ENCODE measurements at places on chromosomes 5 and 9.

- no peak for DNase-seq
These were observed 254.0 kb upstream of the GAS1 start for GRCh38 chr9:87201351-87201751.

- no peak for DNase-seq
These were observed 172.1 kb downstream of the GADD45G start for GRCh38 chr9:89776795-89777525.

DNA sequence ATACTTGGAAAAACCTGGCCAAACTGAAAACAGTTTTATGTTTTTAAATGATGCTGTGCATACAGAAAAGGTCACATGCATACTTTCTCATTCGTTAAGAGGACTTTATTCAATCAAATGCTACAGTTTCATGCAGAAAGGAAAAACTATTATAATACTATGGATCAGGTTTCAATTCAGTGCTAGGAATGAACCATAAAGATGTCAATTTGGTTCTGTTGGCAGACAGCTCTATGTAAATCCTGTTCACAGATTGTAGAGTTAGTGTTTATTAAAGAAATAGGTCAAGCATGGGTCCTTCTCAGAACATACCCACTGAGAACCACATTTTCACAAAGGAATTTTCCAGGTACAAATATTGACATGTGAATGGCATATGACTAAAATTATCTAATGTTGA is 57.1 kb downstream of the RETREG1 start:
- no peak for DNase-seq

GRCh38 chr5:39505363-39505762 is 80.6 kb upstream of the DAB2 start:
- DNase-seq, result no peak

DNA sequence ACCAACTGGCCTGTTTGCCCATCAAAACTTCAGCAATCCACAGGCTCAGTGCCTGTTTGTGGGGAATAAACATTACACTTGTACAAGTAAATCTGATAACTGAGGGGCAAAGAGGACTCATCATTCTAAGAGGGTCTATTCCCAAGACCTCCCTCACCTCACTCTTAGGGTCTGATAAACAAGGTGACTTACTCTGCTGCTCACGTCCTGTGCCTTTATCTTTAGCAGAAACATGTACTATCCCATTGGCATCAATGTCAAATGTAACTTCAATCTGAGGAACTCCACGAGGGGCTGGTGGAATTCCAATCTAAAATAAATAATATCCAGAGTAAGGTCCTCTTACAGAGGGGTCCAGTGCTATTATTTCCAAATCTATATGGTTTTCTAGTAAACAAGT is 14.6 kb upstream of the ETF1 start:
- no peak for DNase-seq

DNA sequence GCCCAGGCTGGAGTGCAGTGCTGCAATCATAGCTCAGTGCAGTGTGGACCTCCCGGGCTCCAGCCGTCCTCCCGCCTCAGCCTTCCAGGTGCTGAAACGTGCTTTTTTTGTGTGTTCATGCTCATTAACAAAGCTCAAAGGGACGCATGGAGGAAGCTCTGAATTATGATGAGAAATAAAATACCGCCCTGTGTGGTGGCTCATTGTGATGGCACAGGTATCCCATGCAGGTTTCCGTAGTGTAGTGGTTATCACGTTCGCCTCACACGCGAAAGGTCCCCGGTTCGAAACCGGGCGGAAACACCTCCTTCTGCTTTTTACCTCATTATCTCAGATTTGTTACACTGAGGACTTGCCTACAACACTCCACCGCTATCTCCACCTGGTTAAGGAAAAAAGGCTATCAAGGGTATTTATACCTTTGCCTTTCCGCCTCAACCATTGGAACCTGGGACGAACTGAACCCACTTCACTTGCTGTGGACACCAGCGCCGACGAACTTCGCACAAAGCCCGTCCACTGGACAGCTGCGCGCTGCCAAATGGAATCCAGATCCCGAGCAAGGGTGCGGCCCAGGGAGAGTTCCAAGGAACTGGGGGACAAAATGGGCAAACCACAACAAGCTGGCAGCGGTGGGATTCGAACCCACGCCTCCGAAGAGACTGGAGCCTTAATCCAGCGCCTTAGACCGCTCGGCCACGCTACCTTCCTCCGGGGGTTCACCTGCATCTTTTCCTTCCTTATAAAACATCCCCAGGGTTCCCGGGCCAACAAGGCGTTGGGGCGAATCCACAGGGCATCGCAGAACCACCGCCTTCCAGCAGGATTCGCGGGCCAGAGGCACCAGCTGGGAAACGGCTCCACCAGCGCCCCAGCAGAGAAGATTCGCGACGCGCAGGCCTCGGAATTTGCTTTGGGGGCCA is 26.3 kb downstream of the OR2V2 start:
- DNase-seq, result no peak

GRCh38 chr9:83646500-83647239 is 23.7 kb downstream of the IDNK start:
- DNase-seq, result no peak

DNA sequence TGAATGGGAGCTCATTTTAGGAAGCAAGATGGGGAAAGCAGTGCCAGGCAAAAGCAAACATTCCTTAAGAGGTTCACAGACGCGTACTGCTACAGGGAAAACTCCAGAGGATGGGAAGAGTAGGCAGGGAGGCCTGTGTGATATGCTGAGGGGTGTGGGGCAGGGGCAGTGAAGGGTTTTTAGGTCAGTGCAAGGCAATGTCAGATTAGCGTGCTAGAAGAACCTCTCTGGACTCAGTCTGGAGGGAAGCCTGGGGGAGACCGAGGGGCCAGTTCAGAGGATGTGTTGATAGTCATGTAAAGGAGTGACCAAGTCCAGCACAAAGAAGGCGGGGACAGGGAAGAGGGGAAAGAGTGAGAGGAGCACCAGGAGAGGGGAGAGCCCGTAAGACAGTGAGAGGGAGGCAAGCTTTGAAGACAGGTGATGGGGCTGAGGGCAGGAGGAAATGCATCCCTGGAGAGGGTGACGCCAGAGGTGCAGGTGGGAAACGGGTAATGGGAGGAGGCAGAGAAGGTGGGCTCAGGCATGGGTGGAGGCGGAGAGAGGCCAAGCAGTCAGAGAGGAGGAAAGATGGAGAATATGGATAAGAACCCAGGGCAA is 134.5 kb downstream of the MTX3 start:
- DNase-seq, result no peak
